NCI-H2107 (cell line): ENCODE measurements at places on chromosomes 2 and 18.

GRCh38 chr2:19238440-19239060 lies 119.9 kb downstream of the OSR1 start:
- no peak for DNase-seq

- no peak for DNase-seq
Observed at GRCh38 chr2:198720266-198720665, 737.5 kb downstream of the SATB2 start.

- no peak for DNase-seq
Observed at GRCh38 chr18:25077038-25077943, 274.7 kb downstream of the ZNF521 start.

- DNase-seq: no peak
Observed at GRCh38 chr2:189312643-189313042, 128.6 kb upstream of the WDR75 start.

DNA sequence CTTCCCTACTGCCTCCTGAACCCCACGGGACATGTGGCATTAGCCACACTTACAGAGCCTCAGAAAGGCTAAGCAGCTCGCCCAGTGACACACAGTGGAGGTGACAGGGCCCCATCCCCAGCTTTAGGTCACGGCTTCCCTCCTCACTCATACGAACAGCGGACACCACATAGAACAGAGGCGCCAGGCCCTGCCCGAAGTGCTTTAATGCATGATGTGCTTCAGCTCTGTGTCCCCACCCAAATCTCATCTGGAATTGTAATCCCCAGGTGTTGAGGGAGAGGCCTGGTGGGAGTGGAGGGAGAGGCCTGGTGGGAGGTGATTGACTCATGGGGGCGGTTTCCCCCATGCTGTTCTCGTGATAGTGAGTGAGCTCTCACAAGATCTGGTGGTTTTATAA lies 135.3 kb downstream of the PTGR3 start:
- DNase-seq: no peak

- no peak for DNase-seq
Observed at GRCh38 chr18:54161267-54161666, 63.2 kb downstream of the MBD2 start.

DNA sequence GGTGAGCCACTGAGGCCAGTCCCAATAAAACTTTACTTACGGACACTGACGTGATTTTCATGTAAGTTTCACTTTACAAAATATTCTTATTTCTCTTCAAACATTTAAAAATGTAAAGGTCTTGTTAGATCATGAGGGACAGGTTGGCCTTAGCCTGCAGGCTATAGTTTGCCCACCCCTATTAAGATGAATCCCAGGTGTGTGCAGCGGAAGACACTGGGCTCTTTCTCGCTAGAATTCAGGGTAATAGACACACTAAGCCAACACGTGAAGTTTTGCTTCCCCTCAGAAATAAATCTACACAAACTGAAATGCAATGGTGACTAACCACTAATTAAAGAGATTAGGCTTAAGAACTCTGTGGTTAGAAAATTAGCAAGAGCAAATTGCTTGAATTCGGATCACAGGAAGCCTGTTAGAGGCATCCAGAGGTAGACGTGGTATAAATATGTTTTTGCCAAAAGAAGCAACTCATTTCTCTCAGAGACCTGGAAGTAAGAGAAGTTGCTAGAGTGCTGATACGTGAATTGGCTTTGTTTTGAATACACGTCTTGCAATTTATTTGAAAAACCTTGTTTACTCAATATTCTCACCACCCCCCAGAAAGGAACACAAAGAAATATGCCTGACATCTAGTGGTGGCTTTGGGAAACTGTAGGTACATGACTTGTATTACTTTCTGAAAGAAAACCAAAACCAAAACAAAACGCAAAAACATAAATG lies 151.6 kb downstream of the DTNB start:
- peak; percentile 48 for DNase-seq

DNA sequence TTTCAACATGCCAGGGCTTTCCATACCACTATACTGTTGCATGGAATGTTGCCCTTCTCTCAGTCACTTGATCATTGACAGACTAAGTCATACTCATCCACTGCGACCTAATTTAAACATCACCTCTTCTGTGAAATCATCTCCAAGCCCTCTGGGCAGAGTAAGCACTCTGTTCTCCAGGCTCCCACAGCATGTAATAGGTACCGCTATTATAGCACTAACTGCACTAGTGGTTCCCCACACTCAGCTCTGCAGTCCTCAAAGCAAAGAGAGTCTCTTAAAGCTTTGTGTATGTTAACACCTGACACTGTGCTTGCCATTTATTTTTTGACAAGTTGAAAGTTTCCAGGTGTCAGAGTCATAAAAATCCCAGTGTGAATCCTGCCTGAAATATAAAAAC lies 947.2 kb downstream of the ERBB4 start:
- DNase-seq: peak; percentile 2

DNA sequence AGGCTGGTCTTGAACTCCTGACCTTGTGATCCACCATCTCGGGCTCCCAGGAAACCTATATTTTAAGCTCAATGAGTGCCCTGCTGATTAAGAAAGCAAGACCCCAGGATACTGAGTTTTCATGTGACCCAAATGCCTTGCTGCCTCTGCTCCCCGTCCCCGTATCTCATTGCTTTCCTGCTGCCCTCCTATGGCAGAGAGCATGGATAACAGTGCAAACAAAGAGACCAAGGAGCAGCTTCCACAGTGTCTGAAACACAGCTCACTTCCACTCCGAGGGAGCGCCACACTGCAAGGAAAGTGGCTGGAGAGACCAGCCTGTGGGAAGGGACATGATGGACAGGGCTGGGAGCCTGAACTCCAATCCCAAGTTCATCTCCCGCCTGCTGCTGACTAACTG lies 246.8 kb downstream of the TMEM182 start:
- no peak for DNase-seq

GRCh38 chr18:55858661-55859515 lies 270.9 kb upstream of the TCF4 start:
- no peak for DNase-seq

DNA sequence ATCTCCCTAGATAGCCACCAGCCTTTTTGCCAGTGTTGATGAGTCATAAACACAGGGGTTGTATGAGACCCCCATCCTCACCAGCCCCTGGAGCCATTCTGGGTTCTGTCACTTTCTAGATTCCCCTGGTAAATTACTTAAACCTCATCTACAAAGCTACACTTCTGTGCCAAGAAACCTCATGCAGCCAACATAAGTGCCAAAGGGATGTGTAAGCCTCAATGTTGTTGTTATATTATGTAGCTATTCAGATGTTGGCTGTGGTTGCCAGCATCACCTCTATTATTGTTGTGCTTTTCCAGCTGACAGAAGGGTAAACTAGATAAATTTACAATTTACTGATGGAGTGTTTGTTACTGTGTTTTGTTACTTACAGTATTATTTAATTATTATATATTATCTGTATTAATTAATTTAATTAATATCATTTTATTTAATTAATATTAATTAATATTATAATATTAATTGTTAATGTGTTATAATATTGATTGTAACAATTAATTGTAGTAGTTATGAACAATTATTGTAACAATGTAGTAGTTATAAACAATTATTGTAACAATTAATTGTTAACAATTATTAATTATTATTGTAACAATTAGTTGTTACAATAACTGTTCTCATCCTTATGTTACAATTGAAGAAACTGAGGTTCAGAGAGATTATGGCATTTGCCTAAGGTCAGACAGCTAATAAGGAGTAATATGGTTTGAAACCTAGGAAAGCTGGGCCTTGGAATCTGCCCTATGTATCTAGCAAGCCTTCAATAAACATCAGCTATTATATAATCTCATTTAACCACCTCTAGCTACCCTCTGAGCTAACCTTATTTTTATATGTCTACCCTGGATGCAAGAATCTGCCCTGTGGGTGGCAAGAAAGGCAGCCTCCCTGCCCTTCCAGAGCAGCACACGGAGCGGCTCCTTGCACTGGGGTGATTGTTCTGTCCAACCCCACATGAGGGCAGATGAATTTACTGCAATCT lies 36.1 kb downstream of the PSTPIP2 start:
- DNase-seq: no peak

GRCh38 chr18:74139411-74139810 lies 8.2 kb downstream of the FBXO15 start:
- no peak for DNase-seq

DNA sequence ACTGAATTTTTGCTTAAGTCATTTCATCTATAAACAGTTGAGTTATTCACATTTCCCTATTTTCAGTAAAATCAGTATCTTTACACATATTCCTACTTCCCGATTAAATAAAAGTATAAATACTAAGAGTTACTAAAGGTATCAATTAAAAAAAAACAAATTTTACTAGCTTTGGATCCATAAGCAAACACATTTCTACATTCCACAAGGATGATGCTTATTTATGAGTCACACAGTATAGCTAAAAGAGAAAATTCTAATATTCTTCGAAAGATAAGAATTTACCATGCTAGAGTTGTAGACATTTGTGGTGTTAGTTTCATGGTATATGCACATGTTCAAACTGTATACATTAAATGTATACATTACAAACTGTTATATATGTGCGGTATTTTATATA lies 23.7 kb downstream of the PGAP1 start:
- DNase-seq: no peak

DNA sequence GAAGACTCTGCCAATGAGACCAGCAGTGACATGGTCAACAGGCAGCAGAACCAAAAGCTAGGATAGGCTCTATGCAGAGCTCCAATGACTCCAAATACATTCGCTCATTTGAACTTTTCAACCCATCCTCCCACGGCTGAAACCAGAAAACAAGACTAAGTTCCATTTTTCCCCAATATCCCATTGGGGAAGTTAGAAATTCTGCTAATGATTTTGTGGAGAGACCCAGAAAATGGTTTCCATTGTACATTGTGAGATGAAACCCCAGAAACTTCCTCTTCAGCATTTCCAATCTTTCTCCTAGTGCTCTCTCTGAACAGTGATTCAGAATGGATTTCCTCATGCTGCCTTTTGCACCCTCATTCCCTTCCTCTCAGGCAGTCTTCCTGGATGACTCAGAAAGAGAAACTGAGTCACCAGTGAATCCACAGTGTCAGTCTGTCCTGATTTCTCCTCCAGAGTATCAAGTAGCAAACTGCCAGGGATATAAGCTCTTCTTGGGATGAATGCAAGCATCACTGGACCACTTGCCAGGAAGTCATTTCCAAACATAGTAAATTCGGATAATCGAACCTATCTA lies 467.7 kb upstream of the ID2 start:
- no peak for DNase-seq

DNA sequence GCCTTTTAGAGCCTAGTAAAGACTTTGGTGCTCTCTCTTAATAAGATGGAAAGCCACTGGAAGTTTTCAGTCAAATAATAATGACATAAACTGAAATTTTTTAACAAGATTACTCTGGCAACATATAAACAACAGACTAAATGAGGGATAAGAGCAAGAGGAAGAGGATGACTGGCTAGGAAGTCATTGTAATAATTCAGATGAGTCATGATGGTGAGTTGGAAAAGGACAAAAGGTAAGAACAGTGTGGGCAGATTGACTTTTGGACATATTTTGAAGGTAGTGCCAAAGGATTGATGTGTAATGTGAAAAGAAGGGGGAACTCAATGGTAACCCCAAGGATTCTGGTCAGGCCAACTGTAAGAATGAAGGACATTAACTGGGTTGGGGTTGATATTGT lies 310.3 kb downstream of the NOL4 start:
- no peak for DNase-seq

- no peak for DNase-seq
Observed at GRCh38 chr2:19607931-19608771, 249.7 kb upstream of the OSR1 start.

GRCh38 chr2:113137827-113138226 lies 10.4 kb downstream of the IL1RN start:
- no peak for DNase-seq

- peak; percentile 12 for DNase-seq
Observed at GRCh38 chr2:178397002-178397605, 53.9 kb downstream of the PRKRA start.

DNA sequence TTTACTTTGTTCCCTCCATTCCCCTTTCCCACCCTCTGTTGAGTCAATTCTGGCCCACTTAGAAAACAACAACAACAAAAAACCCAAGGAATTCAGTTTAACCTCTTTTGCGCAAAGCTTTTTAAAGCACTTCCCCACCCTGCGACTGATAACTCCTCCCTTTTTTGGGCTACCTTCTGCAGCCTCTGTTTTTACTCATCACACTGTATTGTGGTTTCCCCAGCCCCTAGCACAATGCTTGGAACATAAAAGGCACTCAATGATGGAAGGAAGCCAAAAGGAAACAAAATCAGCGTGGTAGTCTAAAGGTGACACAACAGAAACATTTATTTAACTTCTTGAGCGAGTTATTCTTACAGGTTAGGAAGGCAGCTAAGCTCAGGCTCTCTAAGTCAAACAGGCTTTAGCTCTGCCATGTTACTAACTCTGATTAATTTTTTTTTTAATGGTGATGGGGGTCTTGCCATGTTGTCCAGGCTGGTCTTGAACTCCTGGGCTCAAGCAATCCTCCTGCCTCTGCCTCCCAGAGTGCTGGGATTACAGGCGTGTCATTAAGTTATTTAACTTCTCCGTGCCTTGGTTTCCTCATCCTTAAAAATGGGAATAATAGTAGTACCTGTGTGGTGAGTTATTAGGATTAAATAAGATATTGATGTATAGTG lies 1.3 kb downstream of the CEP68 start:
- DNase-seq: peak; percentile 50

DNA sequence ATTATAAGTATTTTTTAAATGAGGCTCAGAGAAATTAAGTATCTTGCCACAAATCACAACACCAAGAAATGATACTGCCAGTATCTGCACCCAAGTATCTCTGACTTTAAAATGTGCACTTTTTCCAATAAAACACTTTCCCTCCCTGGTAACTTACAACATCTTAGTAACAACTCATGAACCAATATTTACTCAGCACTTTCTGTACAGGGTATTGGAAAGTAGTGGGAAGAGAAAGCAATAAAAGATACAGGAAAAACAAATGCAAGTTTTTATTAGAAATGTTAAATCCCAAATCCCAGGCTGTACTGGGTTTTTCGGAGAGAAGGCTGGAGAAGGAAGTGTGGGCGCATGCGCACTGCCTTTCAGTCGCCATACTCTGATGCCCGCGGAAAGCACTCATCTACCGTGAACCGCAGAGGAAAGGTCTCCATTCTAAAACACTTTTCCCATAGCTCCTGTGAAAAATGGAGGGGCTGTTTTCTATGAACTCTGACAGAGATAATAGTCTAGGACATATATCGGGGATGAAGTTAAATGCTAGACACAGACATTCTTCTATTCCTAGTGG lies 52.1 kb downstream of the L3MBTL4 start:
- DNase-seq: no peak

- no peak for DNase-seq
Observed at GRCh38 chr2:14199040-14199439, 433.5 kb upstream of the LRATD1 start.

DNA sequence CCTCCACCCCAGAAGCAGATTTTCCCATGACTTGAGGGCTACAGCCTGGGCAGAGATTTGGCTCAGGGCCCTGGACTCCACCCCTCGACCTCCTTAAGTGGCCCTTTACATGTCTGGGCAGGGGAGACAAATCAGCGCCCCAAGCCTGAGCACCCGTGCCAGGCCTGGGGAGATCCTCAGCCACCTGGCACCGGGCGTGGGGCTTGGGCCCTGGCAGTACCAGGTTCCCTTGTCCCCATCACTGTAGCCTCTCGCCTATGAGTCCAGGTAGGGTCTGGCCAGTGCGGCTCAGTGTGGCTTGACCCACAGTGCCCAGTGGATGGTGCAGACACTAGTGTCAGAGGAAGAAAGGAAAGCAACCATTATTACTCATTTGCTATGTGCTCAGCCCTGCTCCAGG lies 22.0 kb upstream of the DNMT3A start:
- no peak for DNase-seq

- no peak for DNase-seq
Observed at GRCh38 chr2:53751728-53752127, 15.9 kb upstream of the CHAC2 start.
